ENCODE measurements at places on chromosomes 12 and 14.

DNA sequence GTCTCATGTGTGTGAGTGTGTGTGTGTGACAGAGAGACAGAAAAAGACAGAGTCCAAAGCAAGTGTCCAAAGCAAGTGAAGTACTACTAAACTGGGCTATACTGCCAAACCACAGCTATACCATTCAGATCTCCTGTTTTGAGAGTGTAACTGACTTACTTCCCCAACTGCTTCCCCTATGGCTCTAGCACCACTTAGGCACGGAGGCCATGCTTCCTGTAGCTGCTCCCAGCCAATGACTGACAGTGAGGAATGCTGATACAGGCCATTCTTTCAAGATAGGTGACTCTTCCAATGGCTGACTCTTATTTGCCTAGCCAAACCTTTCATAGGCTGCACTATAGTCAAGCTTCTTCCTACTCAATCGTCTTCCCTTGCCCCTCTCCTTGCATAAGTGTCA is 393.2 kb downstream of the BCAT1 start:
- DNase-seq = no peak

DNA sequence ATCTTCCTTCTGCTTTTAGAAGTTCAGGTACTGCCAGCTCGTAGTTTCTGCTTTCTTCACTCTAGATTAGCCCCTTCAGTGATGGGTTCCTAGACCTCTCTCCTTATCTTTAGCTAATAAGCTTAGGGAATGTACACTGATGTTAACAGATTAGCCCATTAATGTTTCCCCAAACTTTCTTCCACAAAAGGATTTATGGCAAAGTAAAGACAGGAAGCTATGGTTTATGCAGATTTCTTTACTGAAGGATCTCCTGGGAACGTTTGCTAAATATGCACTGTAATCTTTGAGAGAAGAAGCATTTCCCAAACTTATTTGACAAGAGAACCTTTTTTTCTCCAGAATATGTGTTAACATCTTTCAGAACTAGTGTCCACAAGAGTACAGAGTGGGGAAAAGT is 4.2 kb downstream of the SOCS4 start:
- no peak for DNase-seq

- DNase-seq = no peak
These were observed 96.1 kb upstream of the SLC16A7 start for GRCh38 chr12:59499774-59500173.

- DNase-seq = no peak
These were observed 31.5 kb downstream of the HEATR5A start for GRCh38 chr14:31388687-31389413.

DNA sequence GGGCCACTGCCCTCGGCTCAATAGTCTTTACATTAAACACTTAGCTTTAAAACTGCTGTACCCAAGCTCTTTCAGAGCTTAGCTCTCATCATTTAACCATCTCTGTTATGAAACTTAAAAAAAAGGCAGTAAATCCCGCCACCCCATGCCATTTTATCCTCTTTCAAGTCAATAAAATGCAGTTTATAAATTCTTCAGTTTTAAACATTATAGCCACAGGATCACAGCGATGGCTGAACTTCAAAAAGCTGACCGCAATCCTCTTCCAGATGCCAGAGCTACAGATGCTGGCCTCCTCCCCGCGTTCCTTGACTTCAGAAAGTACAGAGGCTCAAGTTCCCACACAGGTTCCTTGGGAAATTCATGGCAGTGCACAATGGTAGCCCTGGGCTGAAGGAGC is 4.2 kb downstream of the OR10G3 start:
- DNase-seq = no peak

GRCh38 chr12:111033281-111034082 is 113.1 kb upstream of the MYL2 start:
- no peak for DNase-seq

- DNase-seq = no peak
These were observed 11.9 kb downstream of the NUP37 start for GRCh38 chr12:102107970-102108369.

DNA sequence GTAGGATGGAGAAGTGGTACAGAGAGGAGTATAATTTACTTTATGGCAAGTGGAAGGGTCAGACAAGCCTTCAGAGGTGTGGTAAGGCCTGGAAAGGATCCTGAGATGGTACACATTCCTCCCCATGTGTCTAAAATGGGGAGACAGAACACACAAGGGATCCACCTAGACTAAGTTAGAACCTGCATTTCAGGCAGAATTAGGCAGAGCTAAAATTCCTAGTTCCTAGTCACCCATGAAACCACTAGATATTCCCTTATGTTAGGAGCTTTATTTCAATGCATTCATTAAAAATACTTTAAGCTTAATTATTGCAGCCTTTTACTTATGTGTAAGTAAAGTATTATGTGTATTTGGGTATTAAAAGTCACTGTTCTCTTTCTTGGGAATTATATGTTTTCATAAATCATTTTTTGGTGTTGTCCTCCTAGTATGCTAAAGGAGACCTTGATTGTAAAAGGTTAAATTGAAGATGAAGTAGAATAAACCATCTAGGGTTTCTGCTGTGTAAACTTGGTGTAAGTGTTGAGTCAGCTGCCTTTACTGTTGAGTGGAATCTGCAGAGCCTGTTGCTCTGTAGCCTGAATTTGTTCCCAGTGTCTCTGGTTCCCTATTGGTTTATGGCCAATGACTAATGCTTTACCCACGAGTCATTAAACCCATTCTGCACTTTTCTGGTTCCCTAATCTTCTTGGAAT is 423.2 kb downstream of the ATP23 start:
- DNase-seq = no peak
